ENCODE measurements at places on chromosomes 6 and 20. TPM values are rescaled to one million over a fixed set of nuclear protein-coding genes. Genes with fewer than 3 reads are reported as not detected.

The IPCEF1 gene
- under 0.01 TPM for total RNA-seq

The TFAP2B gene
- not detected for total RNA-seq

The STK35 gene
- 28.1 TPM for total RNA-seq

The SF3B5 gene
- total RNA-seq = 109 TPM

The IFNGR1 gene
- 29.9 TPM for total RNA-seq

The TOMM6 gene
- 95.8 TPM for total RNA-seq

The COL9A3 gene
- 0.43 TPM for total RNA-seq

The SASH1 gene
- 47.5 TPM for total RNA-seq

The CFB gene
- 62.8 TPM for total RNA-seq

The IMPG1 gene
- total RNA-seq = not detected

The CLPSL2 gene
- total RNA-seq = not detected

The PRICKLE4 gene
- total RNA-seq = 0.86 TPM

The R3HDML gene
- total RNA-seq = not detected

The FAM217B gene
- total RNA-seq = 2.8 TPM

The AGPAT4 gene
- total RNA-seq = 13.5 TPM

The DYNLT2 gene
- total RNA-seq = 1.1 TPM

The OR2J3 gene
- total RNA-seq = not detected

The GTF3C6 gene
- 33.9 TPM for total RNA-seq

The DLK2 gene
- total RNA-seq = 0.57 TPM

The TCP11 gene
- 0.66 TPM for total RNA-seq

The HLA-DMB gene
- not detected for total RNA-seq

The SLC26A8 gene
- total RNA-seq = not detected

The WFDC2 gene
- total RNA-seq = not detected

The ZNF311 gene
- total RNA-seq = 0.43 TPM

The CYP24A1 gene
- total RNA-seq = 0.29 TPM

The TRAPPC3L gene
- under 0.01 TPM for total RNA-seq

The FRMD1 gene
- not detected for total RNA-seq

The TGM3 gene
- not detected for total RNA-seq

The PGC gene
- not detected for total RNA-seq

The ADAM33 gene
- 19.5 TPM for total RNA-seq

The KCNK16 gene
- not detected for total RNA-seq

The GTSF1L gene
- not detected for total RNA-seq

The ARMH2 gene
- not detected for total RNA-seq

The ZNF831 gene
- total RNA-seq = not detected

The PTCRA gene
- total RNA-seq = not detected

The PXDC1 gene
- total RNA-seq = 86.7 TPM

The DAAM2 gene
- total RNA-seq = 2.3 TPM

The WASF1 gene
- total RNA-seq = 13.1 TPM

The KHDC1L gene
- total RNA-seq = not detected

The MOG gene
- not detected for total RNA-seq

The HLA-DRB5 gene
- not detected for total RNA-seq

The TMEM14A gene
- 4.8 TPM for total RNA-seq

The MATN4 gene
- total RNA-seq = not detected

All from placental pericyte (primary cell).